ENCODE measurements at places on chromosomes 3 and 15.

DNA sequence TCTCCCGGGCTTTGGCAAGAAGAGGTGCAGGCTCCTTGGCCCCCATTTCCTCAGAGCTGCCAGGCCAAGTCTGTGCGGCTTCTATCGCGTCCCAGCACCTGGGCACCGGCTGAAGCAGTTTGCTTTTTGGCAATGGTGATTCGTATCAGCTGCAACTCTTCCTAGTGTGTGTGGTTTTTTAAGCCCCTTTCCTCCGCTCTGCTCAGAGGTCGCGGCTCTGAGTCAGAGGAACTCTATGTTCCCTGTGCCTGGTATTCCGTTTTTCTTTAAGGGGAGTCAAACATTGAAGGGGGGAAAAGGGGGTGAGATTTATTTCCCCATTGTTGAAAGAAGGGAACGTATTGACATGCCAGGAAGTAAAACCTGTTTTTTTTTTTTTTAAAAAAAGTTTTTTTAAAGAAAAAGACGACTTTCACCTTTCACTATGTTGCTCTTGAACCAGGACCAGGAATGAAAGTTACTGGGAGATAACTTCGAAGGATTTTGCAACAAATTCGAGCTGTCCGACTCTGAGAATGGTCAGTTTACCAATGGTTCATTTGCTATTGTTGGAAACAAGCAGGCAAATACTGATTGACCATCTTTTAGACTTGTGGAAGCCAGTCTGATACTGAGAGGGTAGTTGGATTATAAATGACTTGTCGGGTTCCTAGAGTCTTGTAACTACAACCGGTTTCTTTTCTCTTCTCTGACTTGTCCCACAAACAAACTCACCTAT, 1.1 kb downstream of the ARMC8 start:
- DNase-seq: no peak

GRCh38 chr3:71380096-71380495, 203.4 kb downstream of the FOXP1 start:
- DNase-seq: no peak

DNA sequence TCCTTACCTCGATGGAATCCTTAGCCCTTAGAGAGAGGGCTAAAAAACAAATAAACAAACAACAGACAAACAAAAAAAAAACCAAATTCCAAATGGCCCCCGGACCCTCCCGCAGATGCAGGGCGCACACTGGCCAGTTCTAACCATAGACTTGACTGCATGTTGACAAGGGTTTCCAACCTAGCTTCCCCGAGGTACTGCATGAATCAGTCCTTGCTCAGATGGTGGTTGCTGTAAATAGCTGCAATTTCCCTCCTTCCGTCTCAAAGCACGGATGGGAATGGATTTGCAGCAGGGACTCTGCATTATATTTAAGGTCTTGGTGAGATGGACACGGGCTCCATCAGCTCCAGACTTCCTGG, 162.8 kb downstream of the CD47 start:
- no peak for DNase-seq

DNA sequence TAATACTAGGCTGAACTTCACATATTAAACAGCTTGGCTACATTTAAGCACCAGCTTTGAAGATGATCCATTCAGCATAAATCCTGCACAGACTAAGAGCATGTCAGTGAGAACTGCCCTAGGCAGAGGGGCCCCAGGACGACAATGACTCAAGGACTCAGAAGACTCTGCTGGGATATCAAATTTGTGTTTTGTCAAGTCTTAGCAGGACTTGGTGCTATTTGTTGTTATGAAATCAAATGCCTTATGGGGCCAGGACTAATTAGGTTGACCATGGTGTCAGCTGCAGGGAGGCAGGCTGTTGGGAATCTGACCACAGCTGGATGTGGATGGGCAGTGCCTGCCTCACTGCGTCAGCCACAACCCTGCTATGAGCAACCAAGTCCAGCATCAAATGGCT, 91.8 kb downstream of the RYR3 start:
- DNase-seq: no peak
